ENCODE measurements at places on chromosomes 1 and 21.

GRCh38 chr1:198467907-198468306 is 72.6 kb downstream of the ATP6V1G3 start:
- DNase-seq, result no peak

DNA sequence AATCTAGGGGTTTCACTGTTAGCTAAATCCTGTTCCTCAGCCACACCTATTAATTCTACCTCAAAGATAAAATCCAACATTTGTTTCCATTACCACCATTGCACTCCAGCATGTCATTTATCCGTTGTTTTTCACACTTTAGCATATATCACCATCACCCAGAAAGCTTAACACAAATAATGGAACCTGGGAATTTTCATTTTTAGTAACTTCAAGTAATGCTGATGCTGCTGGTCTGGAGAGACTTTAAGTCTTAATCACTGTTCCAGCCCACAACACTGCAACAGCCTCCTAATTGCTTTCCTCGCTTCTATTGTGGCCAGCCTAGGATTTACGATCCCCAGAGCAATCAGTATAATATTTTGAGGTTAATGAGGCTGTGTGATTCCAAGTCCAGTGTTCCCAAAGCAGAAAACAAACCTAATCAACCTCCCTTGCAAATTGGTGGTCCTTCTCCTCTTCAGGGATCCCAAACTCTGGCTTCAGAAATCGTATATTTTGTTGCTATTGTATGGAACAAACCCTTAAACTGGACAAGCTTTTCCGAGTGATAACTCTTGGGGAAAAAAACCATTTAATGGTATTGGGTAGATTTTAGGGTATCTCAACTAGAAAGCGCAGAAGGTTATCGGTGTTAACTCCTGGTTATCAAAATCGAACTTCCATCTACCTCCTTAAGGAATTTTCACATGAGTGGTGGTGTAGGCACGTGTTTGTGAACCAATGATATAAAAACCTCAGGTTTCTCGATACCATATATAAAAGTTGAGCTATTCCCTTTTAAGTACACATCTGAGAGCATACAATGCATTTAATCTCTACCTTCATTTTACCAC is 50.0 kb upstream of the BOLA1 start:
- DNase-seq, result no peak

DNA sequence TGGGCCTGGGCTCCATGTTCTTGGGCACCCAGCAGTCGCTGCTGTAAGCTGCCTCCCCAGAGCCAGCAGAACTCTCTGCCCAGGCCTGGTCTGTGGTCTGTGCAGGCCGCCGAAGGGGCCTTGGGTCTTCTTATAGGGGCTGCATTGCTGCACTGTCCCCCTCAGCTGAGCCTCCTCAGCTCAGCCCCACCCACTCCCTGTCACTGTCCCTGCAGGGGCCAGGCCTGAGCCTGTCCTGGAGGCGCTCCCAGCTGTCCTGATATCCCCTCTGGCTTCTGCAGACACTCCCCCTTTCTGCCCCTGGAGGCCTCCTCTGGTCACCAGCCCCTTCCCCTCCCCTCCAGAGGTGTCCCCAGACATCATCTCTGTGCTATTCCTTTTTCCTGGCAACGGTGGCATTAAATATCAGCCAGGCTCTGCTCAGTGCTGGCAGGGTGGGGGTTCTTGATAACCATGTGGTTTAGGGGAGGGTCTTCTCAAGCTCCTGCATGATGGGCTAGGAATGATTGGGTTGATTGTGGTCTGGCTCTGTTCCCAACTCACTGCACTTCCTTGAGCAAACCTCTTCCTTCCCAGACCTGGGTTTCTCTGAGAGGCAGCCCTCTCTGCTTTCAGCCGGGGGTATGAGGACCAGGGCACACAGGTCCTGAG is 3.7 kb upstream of the FOXO6 start:
- DNase-seq, result no peak

GRCh38 chr1:84859866-84860265 is 33.1 kb downstream of the LPAR3 start:
- DNase-seq, result no peak

DNA sequence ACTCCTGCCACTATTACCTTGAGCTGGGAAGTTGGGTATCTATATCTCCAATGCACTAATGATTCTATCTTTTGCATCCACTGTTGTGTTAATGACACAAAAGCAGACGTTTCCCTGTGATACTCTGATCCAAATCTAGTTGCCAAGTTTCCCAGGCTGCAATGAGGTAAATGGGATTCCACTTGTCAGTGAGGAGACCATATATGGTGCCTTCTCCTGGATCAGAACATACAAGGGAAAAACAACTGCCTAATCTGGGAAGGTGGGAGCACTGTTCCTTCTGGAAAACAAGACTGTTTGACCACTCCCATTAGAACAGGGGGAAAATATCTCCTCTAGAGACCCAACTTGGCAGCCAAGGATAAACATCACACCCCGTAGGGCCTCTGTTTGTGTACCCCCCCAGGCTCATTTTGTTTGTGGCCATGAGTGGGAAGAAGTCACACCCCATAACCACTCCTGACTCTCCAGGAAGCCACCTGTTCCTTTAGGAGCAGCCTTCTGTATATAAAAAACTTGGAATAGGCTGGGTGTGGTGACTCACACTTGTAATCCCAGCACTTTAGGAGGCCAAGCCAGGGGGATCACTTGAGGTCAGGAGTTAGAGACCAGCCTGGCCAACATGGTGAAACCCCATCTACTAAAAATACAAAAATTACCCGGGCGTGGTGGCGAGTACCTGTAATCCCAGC is 28.5 kb upstream of the SLC6A9 start:
- DNase-seq, result no peak
